ENCODE measurements at places on chromosomes 16 and 17. TPM values are rescaled to one million over a fixed set of nuclear protein-coding genes. Genes with fewer than 3 reads are reported as not detected.

GRCh38 chr16:23784811-23785447, 30.1 kb downstream of the CHP2 start:
- no peak for DNase-seq

Gene CDIPT
- total RNA-seq: 57.4 TPM

GRCh38 chr16:85390511-85391174, 222.5 kb upstream of the GSE1 start:
- no peak for DNase-seq

DNA sequence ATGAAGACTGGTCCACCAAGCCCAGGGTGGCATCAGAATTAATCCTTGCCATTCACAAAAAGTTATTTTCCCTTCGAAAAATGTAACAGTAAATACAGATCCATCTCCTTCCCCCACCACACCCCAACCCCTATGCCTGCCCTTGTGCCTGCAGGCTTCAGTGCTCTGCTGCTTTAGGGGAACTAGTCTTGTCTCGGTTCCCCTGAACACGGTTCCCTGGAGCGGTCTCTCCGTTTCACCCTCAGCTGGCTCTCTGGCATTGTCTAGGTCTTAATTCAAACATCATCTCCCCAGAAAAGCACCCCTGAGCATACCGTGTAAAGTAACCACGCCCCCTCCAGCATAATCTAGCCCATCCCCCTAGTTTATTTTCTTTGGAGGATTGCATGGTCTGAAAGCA, 25.8 kb downstream of the EMP2 start:
- DNase-seq: no peak

DNA sequence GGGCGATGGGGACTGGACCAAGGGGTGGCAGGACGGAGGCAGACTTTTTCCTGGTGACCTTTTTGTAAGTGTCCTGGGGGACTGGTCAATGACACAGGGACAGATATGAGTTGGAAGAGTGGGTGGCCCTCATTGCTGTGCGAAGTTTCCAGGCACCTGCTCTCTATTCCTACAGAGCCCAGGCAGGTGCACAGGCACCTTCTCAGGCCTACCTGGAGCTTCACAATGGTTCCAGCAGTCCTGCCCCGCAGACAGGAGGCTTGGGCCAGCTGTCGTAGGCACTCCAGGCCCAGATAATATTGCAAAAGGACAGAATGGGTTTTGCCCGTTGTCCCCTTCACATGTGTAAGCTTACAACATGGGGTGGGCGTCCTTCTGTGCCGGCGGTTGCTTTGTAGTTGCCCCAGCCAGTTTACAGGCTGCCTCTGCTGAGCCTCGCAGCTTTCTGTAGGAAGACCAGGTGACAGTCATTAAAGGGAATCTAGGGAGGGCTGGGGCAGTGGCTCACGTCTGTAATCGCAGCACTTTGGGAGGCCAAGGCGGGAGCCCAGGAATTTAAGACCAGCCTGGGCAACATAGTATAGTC, 84.3 kb downstream of the ARHGAP23 start:
- DNase-seq: no peak

DNA sequence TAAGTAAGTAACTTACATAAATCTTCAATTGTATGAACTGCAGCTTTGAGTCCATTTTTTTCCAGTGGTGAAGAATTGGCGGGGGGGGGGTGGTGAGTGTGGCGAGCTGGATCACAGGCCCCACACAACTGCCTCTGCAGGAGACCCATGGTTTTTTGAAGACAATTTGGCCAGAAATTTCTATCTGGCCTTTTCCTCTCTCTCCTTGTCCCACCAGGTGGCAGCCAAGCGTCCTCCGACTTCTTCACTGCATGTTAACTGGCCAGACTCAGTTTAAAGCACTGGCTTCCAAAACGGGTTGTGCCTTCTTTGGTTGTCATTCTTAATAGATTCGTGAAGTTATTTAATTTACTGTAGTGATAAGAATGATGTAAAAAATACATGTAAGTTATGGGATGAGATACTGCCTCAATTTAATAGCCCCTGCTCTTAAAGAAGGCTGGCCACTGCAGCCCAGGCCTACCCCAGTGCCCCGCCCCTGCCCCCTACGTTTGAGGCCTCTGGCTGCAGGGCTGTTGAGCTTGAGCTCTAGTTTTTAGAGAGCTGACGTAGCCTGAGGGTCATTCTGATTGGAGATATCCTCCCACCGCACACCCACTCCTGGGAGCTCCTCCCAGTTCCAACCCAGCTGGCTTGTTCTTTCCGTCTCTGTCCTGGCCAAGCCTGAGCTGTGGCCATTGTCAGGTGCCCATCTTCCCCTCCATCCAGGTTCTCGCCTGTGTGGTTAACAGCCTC, 36.4 kb downstream of the AKAP1 start:
- peak; percentile 73 for DNase-seq

Gene TP53
- 14.0 TPM for total RNA-seq

GRCh38 chr17:48045316-48046001, 2.7 kb upstream of the NFE2L1 start:
- no peak for DNase-seq

Gene TMEM235
- total RNA-seq: not detected

DNA sequence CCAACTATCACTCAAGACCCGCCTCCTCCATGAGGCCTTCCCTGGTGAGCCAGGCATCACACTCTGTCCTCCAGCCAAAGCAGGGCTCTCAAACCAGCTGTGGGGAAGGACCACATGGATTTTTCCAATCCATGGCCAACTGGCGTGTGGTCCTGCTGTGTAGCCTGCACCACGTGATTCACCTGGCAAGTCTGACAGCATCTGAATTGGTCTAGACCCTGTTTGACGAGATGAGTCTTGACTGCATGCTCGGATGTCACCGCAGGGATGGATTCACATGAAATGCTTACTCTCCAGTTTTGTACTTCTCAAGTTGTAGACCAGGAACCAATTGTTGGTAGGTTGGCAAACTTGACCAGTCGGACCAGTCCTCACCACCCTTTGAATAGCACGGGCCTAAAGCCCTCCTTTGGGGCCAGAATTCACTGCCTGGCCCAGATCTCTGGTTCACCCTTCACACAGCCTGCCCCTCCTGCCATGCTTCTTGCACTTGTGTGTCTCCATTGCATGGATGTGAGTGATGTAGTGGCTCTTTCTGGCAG, 9.9 kb downstream of the CRHR1 start:
- no peak for DNase-seq

GRCh38 chr17:77129568-77130301, 11.0 kb upstream of the SEC14L1 start:
- DNase-seq: no peak

DNA sequence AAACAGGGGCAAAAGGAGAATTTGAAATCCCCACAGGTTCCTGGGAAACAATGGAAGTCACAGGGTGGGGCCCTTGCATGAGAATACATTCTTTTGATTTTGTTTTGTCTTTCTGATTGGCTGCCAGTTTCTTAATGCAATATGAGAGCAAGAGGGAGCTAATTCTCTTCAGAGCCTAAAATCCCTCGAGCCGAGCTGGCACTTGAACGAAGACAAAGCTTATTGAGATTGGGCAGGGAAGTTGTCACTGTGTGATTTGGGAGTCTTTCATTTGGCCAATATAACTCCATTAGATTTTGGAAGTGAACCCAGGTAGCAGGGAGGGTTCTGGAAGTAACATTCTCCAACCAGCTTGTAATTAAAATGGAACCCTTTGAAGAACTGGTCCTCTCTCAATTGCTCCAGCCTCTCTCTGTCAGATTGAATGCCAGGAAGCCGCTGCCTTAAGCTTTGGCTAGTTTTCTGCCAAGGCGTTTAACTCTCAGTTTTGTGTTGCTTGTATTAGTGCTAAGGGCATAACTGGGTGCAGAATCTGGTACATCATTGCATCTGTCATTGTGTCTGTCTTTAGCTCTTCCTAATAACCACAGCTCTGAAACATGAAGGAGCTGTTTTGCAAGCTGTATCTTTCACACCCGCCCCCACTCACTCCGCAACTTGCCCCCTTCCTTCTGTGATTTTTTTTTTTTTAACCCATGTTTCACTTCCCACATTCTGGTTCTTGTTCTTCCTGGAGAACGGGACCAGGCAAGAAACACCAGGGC, 272.0 kb downstream of the MAF start:
- DNase-seq: no peak

DNA sequence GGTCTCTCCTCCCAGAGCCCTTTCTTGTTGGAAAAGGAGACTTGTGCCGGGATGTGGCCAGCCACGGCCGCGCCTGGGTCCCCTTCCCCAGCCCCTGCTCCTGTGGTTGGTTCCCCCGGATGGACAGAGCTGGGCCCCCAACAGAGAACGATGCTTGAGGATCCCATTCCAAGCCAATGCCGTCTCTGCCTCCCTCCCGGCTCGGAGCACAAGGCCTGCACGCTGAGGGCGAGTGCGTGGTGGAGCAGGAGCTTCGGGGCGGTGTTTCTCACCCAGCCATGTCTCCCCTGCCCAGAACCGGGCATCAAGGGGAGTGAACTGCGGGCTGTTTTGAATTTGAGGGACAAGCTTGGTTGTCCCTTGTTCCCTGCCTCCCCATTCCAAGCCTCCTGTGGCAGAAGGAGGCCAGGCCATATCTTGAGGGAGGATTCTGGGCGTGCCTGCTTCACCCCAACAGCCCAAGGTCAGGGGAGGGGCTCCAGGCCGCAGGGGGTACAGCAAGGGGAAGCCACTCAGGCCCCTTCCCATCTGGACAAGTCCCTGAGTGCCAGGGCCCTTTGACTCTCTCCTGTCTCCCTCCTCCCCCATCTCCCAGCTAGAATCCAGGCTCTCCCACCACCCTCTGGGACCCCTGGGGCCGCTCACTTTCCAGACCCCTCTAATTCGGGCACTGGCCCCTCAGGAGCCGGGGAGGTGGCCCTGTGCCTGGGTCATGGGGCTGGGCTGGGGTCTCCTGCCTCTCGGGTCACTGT, 43.6 kb downstream of the SOCS3 start:
- peak; percentile 25 for DNase-seq

Gene SYNGR3
- total RNA-seq: 5.3 TPM

DNA sequence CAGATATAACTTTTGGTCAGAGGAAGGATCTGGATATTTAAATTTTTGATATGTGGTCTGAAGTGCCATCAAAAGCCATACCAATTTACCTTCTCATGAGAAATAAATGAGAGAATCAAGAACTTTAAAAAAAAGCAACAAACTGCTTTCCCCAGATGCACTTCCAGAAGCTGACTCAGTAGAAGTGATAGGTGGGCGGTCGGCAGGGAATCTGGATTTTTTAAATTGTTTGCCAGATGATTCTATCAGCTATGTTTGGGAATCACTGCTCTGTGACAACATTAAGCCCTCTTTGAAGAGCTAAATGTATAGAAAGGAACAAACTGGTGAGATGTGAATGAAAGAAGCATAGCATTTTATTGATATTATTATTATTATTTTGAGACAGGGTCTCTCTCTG, 19.2 kb downstream of the CDH3 start:
- no peak for DNase-seq

Gene SNRNP25
- total RNA-seq: 21.8 TPM

GRCh38 chr16:57299009-57299718, 14.7 kb upstream of the PLLP start:
- DNase-seq: no peak
